ENCODE measurements at places on chromosomes 6 and 20.

- DNase-seq, result no peak
These were observed 41.0 kb upstream of the SIRPA start for GRCh38 chr20:1854246-1854645.

- DNase-seq, result no peak
These were observed 87.7 kb downstream of the EPB41L2 start for GRCh38 chr6:130975325-130975724.

- no peak for DNase-seq
These were observed 47.0 kb downstream of the FBXL4 start for GRCh38 chr6:98900706-98901105.

DNA sequence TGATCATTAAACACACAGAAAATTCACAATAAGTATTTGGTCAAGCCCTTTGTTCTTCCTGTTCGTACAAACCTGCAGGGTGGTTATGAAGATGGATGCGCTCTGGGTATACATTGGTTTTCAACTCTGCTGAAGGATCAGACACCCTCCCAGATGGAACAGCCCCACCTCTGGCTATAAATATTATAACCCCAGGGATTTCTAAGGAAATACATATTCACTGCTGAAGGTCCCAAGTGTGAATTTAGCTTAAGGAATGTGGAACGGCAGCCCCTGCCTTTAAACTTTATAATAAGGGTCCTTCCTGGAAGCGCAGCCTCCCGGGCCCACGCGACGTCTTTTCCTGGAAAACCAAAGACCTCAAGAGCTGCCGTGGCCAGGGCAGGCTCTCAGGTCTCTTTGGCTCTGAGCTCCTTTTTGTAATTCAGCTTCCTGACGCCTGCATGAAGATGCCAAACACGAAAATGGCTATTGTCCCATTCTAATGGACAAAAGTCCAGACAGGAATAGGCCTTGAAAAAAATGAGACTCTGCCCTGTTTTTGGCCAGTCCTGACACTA, 172.4 kb upstream of the SSTR4 start:
- no peak for DNase-seq

GRCh38 chr6:128409003-128409402, 111.4 kb downstream of the PTPRK start:
- no peak for DNase-seq

DNA sequence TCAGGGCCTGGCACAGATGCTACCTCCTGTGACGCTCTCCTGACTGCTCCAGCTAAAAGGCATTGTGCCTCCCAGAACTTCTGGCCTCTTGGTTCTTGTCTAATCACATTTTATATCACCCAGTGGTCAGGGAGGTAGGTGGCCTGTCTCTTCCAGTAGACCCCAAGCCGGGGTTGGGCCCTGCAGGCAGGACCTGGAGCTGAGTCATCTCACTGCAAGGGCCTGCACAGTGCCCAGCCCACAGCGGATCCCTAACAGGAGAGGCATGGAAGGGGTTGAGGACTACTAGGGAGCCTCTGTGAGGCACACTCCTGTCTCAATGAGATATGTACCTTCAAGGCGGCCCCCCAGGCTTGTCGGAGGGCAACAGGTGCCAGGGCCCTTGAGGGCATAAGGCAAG, 6.4 kb downstream of the LEMD2 start:
- no peak for DNase-seq

GRCh38 chr6:167730441-167730840, 96.3 kb upstream of the AFDN start:
- no peak for DNase-seq

GRCh38 chr6:53773044-53773696, 21.6 kb upstream of the LRRC1 start:
- no peak for DNase-seq

- no peak for DNase-seq
These were observed 32.1 kb downstream of the TP53INP2 start for GRCh38 chr20:34736106-34736735.

DNA sequence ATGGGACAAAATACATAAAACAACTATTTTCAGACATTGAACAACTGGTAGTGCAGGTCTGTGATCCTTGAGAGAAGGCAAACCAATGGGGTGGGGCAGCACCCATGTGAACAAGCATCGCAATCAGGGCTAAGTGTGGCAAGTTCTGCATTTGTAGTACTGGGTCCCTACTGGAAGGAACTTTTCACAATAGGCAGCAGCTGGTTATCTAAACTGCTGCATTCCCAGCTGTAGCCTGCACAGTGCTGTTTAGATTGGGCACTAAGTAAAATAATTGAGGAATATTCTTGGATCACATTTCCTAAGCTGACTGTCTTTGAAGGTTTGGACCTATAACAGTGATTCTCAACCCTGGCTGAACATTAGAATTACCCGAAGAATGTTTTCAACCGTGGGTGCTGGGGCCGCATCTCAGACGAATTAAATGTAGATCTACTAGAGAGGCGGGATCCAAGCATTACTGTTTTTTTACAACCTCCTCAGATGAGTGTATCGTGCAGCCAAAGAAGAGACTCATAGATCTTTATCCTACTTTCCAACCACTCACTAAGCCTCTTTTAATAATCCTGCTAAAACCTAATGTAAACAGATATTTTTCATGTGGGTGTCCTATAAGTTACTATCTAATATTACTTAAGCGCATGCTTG, 12.4 kb upstream of the MAP3K4 start:
- no peak for DNase-seq

GRCh38 chr20:6618051-6618450, 149.4 kb upstream of the BMP2 start:
- no peak for DNase-seq

DNA sequence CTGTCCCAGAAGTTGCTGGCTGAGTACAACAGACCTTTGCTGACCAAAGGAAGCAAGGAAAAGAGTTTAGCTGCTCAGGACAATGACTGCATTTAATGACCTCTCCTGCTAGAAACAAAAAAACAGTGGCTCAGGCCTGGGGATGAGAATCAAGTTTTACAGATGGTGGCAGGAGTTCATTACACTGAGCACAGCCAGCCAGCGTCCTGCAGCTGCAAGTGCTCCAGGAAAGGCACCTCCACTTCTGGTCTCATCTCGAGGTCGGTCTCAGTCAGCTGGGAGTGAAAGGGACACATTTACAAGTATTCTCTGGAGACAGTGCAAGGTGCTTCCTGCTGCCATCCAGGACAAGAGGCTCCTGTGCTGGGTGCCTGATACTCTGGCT, 362.7 kb downstream of the THBS2 start:
- DNase-seq, result no peak

DNA sequence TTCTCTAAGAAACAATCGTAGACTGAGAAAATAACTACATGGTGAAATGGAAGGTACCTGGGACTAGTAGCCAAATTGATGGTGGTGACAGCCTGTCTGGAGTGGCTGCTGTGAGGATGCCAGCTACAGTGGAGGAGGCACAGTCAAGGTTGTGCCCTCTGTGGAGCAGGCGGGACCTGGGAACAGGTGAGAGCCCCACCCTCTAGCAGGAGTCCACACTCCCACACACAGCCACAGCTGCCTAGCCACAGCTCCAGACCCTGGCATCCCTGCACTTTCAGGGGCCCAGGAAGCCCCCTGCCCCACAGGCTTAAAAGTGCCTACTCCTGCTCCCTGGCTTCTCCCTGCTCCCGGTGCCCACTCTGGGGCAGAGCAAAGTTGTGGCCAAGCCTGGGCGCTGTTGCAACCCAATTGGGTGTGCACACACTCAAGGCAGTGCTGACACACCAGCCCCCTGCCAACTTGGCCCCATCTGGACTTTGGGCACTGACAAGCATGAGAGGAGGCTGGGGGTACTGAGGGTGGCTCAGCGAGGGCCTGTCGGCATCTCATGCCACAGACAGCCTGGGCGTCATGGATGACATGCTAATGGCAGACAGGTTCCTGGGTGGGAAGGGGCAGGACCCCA, 548.7 kb downstream of the TBC1D32 start:
- DNase-seq, result no peak

GRCh38 chr20:11084508-11084907, 410.7 kb upstream of the JAG1 start:
- no peak for DNase-seq

DNA sequence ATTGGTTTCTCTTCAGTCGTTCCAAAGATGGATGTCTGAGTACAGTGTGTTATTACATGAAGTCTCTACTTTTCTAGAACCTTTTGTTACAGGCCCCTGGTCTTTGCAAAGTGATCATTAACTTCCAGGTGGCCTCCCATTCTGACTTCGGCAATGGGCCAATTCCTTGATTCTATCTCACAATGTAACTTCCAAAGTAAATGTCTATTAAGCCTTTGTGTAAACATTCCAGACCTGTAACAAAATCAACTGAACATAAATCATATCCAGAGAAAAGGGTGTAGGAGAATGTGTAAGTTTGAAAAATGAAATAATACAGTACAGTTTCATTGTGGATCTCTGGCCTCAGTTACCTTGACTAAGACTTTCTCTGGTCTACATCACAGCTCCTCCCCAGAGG, 187.8 kb upstream of the JAG1 start:
- DNase-seq, result no peak

GRCh38 chr6:148934539-148934938, 187.7 kb downstream of the UST start:
- no peak for DNase-seq

DNA sequence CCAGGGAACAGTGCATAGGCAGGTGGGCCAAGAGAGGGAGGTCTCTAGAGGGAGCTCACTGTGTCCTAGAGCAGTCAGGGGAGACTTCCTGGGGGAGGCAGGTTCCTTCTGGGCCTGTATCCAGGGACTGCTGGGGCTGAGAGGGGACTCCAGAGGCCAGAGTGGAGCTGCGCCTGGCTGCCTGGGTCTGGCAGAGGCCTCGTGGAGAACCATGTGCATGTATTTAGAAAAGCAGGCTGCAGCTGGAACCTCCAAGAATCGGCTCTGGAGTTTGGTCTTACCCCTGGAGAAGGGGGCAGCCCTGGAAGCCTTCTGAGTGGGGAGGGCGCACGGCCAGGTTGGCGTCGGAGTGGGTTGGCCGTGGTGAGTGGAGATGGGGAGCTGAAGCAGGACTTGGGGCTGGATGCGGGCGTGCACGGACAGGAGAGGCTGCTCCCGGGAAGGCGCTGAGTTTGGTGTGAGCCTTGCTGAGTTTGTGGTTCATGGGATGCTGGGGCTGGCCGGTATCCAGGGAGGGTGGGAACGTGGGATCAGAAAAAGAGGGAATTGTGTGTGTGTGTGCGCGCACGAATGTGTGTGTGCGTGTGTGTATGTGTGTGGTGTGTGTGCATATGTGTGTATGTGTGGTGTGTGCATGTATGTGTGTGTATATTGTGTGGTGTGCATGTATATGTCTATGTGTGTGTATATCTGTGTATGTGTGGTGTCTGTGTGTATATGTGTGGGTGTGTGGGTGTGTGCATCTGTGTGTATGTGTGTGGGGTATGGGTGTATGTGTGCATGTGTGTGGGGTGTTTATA, 10.8 kb downstream of the VSTM2L start:
- DNase-seq, result no peak

DNA sequence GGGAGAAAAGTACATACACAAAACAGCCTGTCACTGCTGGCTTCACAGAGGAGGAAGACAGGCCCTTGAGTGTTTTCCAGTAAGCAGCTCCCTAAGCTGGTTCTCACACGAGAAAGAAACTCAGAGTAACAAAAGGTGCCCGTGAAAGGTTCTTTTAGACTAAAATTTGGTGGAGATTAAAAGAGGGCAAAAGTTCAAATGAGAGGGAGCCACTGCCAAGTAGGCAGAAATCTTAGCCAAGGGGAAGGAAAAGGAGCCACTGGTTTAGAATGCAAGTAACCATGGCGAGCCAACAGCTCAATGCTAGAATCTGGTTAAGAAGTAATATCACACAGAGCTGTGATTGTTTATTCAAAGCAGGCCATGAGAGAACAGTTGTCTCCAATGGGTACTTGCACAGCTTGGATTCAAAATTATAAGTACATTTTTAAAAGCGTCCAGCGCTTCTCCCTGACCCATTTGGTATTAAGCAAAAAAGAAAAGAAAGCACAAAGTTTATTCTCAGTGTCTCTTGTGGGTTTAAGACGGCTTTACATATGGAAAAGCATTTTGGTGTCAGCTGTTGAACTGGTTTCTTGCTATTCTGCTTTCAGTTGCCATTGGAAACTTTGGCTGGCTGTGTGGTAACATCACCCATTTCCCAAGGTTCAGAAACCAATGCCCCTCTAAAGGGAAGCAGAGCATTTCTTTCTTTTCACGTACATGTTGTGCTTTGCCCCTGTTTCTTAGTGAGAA, 648.5 kb downstream of the RNF144B start:
- DNase-seq, result no peak

DNA sequence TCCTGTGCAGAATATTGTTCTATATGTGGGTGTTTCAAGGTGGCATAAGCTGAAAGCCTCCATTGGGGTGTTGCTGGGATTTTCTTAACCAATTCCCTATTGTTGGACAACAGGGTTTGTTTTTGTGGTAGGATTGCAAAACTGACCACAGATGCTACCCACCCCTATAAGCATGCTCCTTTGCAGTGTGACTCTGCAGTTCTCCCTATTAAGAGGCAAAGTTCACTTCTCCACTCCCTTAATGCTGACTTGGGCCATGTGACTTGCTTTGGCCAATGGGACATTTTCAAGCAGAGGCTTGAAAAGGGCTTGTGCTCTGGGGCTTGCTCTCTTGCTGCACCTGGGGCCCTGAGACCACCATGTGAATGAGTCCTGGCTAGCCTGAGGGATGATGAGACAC, 8.5 kb upstream of the ANGPT4 start:
- no peak for DNase-seq

- DNase-seq, result no peak
These were observed 70.9 kb downstream of the SYNE1 start for GRCh38 chr6:152566103-152566875.

DNA sequence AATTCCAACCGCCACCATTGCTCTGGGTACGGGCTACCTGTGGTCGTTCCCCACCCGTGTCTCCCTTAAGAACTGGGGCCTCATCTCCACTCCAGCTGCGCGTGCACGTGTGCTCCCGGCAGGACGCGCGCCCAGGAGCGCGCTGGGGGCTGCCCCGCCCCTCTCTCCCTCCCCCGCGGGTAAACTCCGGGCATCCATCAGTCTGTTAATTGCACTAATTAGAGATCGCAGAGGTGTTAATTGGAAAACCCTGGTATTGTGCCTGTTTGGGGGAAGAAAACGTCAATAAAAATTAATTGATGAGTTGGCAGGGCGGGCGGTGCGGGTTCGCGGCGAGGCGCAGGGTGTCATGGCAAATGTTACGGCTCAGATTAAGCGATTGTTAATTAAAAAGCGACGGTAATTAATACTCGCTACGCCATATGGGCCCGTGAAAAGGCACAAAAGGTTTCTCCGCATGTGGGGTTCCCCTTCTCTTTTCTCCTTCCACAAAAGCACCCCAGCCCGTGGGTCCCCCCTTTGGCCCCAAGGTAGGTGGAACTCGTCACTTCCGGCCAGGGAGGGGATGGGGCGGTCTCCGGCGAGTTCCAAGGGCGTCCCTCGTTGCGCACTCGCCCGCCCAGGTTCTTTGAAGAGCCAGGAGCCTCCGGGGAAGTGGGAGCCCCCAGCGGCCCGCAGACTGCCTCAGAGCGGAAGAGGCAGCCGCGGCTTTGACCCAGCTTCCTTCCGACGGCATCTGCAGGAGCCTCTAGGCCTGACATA, 14.4 kb downstream of the FOXP4 start:
- DNase-seq, result no peak

DNA sequence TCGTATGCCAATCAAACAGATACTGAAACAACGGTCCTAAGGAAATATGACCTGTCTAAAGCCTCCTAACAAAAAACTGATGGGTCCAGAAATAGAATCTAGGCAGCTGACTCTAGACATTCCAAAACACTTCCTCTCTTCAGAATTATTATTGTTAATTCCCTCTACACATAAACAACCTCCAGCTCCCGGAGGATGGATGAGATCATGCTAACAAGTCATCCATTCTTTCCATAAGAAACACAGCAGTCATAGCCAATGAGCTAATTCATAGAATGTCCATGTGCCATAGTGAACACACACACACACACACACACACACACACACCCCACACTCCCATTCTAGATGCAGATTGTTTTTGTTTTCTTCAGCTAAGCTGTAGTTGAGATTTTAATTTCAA, 44.3 kb downstream of the HDGFL1 start:
- DNase-seq, result no peak
